ENCODE measurements at places on chromosomes 4 and X.

DNA sequence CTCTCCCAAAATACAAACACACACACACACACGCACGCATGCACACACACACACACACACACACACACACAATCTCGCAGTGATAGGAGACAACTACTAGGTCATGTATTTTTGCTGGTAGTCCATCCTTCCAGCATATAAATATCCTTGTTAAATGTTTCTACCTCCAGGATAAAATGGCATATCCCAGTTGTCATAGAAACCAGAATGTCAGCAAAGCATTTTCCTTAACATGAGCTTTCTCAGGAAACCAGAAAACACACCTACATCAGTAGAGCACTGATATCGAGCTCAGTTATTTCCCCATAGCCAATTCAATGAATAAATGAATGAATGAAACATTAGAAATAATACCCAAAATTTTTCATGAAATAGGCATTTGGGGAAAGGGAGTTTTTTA, 115.7 kb downstream of the PWWP3B start:
- DNase-seq: no peak

DNA sequence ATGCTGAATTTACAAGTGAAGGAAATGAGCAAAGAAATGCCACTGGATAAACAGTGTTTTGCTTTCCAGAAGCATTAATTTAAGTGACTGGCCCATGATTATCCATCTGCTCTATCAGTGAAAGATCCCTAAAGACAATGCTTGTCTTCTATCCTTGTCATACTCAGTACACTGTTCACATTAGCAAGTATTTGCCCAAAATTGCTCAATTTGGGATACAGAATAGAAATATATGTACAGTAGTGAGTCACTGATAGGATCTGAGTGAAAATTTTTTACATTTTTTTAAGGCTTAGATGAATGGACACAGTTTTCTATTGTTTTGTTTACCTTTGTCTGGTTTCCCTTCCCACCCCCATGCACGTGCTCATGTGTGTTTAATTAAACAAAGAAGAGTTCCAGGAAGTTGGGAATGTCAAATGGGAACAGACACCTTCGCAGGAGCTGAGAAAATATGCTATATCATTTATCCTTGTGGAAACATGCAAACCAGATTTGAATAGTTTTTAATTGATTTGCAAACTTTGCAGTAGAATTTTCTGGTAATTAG, 656.3 kb downstream of the RPA4 start:
- no peak for DNase-seq

- no peak for DNase-seq
Observed at GRCh38 chrX:2577844-2578466, 77.2 kb upstream of the DHRSX start.

- no peak for DNase-seq
Observed at GRCh38 chr4:119795986-119796578, 167.5 kb upstream of the PDE5A start.

DNA sequence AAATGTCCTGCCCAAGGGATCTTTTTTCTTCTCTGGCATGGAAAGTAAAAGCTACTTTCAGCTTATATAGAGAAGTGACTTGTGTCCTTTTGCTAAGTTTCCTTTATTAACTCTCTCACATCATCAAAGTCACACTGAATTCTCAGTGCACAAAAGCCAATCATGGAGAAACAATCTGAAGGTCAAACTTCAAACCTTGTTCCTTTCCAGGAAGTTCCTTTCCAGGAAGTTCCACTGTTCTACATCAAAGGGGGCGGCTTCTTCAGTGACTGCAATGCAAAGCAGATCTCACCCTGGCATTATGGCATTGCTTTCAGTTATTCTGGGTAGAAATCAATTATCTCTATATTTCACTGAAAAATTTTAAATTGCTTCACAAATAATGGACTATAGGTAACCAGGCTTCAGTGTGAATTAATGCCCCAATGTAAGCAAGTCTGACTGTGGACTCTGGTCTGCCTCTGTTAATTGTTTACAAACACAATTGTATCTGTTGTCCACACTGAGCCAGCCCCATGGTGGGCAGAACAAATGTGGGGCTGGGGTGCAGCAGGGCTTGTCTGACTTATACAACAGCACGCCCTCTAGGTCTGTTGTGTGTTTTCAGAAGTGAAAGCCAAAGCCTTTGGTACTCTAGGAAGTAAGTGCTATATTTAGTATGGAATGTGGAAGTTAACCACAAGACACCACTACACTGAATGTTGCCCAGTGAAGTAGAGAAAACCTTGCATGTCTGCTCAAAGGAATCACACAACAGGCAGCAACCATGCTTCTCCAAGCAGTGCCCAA, 98.8 kb downstream of the CDS1 start:
- DNase-seq: no peak

GRCh38 chr4:186934841-186935443, 211.3 kb upstream of the FAT1 start:
- no peak for DNase-seq

- no peak for DNase-seq
Observed at GRCh38 chr4:87025614-87026041, 90.8 kb downstream of the AFF1 start.

GRCh38 chr4:6499238-6499600, 26.8 kb upstream of the PPP2R2C start:
- no peak for DNase-seq

DNA sequence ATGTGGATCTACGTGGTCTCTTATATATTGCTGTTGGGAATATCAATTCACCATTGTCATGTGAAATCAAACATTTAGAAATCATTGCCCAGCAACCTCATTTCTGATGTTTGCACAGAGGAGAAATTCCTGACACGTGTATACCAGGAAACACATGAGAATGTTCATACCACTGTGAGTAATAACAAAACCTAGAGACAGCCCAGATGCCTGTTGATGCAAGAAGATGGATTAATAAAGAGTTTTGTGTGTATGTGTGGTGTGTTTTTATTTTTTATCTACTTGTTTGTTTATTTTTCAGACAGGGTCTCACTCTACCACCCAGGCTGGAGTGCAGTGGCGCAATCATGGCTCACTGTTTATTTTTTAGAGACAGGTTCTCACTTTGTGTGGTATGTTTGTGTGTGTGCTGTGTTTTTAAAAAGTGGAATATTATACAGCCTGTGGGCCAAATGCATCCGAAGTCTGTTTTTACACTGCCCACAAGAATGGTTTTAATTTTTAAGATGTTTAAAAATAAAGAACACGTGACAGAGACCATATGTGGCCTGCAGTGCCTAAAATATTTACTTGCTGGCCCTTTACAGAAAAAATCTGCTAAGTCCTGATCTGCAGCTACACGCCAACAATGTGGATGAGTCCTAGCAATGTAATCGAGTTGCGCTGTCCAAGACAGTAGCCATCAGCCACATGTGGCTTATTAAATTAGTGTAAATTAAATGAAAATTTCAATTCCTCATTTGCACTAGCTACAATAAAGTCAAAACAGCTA, 39.2 kb downstream of the TXLNG start:
- no peak for DNase-seq

DNA sequence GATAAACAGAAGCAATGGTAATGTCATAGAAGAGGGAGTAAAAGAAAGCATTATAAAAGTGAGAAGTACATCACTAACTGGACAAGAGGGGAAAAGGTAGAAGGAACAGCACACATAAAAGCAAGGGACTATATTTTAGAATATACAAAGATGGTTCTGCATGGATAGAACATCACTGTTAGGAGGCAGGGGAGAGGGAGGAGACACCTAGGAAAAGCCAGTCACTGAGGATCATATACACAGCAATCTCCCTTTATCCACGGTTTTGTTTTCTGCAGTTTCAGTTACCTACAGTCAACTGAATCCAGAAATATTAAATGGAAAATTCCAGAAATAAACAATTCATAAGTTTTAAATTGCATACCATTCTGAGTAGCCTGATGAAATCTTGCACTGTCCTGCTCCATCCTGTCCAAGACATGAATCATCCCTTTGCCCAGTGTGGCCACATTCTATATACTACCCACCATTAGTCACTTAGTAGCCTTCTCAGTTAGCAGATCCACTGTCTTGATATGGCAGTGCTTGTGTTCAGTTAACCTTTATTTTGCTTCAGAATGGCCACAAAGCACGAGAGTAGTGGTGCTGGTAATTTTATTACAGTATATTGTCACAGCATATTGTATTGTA, 74.2 kb downstream of the PPA2 start:
- no peak for DNase-seq

GRCh38 chr4:177182166-177182565, 127.5 kb upstream of the NEIL3 start:
- no peak for DNase-seq

DNA sequence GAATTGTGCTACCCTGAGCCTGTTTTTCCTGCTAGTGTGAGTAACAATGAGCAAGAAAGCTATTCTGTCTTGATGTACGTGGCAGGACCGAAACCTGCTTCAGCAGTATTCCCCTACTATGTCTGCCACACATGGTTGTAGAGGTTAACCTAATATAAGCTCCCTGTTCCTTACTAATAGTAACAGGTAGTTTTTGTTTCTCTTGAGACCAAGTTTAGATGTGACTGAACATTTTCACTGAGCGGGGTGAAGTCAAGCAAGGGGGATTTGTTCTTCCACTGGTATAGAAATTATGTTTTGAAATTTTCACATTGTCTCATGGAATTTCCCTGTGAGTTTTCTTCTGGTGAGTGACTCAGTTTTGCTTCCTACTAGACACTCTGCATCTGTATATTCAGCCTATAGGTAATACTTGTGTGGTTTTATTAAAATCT, 37.3 kb downstream of the RRAGB start:
- DNase-seq: no peak

DNA sequence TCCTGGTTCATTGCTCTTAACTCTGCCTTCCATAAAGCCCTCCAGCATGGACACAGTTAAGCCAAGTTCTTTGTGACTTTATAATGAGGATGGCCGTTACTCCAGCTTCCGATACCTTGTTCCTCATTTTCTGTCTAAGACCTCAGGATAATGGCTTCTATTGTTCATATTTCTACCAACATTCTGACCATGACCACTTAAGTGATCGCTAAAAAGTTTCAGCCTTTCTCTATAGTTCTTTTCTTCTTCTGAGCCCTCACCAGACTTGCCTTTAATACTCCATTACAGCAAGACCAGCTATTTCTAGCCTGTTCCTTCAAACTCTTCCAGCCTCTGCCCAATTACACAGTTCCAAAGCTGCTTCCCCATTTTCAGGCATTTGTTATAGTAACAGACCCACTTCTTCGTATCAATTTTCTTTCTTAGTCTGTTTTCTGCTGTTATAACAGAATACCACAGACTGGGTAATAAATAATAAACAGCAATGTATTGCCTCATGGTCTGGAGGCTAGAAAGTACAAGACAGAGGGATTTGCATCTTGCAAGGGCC, 12.3 kb downstream of the RNF175 start:
- DNase-seq: no peak

DNA sequence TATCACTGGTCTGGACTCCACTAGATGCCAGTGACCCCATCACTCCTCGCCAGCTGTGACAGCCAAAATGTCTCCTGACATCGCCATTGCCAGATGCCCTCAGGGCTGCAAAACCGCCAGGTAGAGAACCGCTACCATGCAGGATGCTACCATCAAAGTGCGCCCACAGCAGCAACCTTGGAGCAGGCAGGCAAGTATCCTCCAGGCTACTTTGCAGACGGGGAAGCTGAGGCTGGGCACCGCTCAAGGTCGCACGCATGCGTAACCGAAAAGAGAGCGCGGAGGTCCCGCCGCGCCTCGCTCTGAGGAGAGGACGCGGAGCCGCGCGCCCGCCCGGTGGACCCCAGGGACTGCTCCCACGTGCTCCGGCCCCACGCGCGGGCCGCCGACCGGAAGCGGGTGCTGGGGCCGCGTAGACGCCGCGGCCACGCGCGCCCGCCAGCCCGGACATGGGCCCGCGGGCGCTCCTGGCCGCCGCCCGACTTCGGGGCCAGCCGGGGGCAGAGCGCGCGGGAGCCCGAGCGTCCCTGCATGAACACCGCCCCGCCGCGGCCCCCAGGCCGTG, at the start of gene STS:
STS (plus strand) TSS at position 300 of the 565 bp plus-strand sequence. CDS start 105,488 bp downstream, outside the sequence.
- DNase-seq: no peak

All from effector memory CD4-positive, alpha-beta T cell (primary cell).